Germinal center (tissue), 1 donor: ENCODE measurements at places on chromosomes 13 and 19.

DNA sequence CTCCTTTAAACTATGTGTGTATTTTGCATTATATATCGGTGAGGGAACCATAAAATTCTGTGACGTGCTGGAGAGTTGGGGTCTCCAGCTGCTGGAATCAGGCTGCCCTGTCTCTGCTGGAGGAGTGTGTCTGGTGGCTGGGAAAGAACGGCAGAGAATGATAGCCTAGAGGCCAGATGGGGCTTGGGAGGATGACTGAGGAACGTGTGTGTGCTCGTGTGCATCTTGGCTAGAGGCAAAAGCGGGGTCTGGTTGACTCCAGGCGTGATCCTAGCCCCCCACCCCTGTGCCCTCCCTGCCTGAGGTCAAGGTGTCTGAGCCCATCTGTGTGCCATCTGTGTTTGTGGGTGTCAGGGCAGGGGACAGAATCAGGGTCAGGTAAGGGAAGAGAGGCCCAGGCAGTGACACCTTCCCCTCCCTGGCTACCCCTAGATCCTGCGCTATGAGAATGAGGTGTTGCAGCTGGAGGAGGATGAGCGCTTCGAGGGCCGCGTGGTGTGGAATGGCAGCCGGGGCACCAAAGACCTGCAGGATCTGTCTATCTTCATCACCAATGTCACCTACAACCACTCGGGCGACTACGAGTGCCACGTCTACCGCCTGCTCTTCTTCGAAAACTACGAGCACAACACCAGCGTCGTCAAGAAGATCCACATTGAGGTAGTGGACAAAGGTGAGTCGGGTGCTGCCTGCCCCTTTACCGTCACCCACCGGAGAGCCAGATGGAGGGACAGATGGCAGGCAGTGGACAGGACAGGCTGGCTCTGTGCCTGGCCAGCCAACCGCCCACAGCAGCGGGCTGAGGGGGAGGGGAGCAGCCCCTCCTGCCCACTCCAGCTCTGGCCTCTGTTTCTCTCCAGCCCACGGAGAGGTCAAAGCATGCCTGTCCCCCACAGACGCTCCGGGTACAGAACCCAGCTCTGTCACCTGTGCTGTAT, 3.1 kb downstream of the SCN1B start:
- DNase-seq = no peak

DNA sequence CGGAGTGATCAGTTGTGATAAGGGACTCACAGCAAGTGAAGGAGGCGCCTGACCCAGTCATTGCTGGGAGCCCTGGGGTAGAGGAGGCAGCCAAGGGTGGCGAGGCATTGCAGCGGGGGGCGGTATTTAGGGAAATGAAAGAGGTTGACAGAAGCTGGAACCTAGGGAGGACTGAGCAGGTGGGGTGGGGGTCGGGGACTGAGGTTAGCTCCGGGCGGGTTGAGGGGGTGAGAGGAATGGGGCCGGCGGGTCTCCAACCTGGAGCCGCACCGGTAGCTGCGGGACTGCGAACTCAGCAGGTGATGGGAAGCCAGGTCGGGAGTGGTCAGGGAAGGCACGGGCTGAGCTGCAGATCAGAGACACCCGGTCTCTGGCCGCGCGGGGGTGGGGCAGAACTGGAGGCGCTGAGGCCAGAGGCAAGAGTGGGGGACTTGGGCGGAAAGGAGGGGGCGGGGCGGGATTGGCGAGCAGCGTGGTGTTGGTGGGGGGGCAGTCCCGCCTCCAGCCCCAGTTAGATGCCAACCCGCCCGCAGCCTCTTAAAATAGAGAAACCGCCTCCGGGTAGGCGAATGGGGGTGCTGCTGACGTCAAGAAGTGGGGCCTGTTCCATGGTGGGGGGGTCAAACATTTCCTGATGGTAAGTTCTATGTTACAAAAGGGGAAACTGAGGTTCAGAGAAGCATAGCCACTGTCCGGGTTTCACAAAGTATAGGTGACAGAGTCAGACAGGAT, 1.5 kb downstream of the MAST3 start:
- peak; percentile 86 for DNase-seq

GRCh38 chr13:99496184-99497142, 4.8 kb upstream of the TM9SF2 start:
- no peak for DNase-seq

DNA sequence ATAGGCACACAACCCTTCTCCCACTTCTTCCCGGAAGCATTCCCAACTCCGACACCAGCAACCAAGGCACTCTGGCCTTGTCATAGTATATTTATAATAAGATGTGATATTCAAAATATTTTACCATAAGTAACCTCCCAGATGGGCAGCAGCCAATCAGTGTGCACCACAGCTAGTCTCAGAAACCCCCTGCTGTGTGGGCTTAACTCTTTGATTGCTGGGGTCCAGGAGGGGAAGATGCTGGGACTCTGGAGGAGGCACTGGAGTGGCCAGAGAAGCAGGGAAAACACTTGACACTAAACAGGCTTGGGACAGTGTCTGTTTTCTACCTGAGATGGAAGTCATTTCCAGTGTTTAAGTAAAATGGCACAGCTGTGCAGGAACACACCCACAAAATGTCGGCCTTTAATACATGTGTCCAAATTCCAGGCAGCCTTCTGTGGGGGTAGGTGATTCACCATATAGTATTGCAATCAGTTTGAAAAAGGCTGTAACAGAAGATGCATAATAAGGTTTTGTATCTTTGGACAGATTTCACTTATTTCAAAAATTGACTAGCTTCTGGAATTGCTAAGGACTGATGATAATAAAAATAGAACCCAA, 100.7 kb downstream of the MBNL2 start:
- no peak for DNase-seq

GRCh38 chr19:18304458-18305310, 18.2 kb downstream of the LSM4 start:
- peak; percentile 75 for DNase-seq
